ELR (cell line): ENCODE measurements at places on chromosomes 16 and 17.

DNA sequence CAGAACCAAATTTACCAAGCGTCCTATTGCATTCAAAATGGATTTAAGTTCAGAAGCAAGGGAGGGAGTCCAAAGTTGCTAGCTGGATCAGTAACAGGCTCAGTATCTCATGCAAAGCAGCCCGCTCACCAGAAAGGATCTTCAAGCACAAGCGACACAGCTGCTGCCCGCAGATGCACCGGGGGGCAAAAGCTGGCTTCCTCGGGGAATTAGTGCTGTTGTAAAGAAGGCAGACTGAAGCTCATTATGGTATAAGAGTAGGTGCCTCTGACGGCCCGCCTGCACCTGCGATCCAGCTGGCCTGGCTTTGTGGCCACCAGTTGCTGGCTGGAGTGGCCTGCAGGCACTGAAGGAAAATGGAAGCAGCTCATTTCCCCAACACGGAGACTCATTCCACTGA, 128.4 kb upstream of the RCVRN start:
- DNase-seq = no peak

DNA sequence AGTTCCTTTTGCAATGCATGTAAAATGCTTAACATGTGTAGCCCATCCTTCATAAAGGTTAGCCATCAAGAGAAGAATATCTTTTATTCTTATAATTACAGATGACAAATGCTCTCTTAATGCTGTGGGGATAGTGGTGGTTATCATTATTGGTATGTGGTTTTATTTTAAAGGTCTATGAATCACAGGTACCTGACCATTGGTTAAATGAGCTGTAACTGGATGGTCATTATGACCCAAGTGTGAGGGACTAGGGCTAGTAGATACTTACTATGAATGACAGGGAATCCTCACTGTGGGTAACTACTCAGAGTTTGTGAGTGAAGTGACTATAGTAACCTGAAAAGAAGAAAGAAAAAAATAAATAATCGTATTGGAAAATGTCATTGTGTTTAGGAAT, 78.8 kb downstream of the CDRT15 start:
- peak; percentile 47 for DNase-seq

DNA sequence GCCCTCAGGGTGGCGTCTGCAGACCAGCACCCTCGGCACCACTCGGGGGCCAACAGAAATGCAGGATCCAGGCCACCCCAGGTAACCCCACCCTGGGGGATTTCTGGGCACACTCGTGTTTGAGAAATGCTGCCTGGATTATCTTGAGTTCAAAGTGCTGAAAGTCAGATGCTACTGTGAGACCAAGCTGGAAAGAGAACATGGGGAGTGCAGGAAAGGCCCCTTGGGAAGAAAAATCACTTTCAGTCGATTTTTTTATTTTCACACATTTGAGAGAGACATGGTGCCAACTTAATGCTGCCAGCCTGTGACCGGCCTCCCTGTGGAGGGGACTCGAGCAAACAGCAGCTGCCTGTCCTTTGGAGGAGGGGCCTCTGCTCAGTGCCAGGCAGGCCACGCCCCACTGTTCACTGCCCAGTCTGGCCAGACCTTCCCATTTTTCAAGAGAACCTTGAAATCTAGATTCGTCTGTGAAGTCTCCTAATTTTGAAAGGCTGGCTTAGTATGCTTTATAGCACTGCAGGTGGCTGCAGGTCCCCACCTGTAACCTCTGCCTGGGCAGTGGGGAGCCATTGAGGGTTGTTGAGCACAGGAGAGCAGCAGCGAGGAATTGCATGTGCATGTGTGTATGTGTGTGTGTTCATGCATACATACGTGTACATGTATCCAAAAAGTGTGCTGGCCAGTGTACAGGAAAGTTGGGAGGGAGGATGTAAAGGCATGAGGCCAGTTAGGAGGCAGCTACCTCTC, 70.7 kb upstream of the PLCG2 start:
- no peak for DNase-seq

DNA sequence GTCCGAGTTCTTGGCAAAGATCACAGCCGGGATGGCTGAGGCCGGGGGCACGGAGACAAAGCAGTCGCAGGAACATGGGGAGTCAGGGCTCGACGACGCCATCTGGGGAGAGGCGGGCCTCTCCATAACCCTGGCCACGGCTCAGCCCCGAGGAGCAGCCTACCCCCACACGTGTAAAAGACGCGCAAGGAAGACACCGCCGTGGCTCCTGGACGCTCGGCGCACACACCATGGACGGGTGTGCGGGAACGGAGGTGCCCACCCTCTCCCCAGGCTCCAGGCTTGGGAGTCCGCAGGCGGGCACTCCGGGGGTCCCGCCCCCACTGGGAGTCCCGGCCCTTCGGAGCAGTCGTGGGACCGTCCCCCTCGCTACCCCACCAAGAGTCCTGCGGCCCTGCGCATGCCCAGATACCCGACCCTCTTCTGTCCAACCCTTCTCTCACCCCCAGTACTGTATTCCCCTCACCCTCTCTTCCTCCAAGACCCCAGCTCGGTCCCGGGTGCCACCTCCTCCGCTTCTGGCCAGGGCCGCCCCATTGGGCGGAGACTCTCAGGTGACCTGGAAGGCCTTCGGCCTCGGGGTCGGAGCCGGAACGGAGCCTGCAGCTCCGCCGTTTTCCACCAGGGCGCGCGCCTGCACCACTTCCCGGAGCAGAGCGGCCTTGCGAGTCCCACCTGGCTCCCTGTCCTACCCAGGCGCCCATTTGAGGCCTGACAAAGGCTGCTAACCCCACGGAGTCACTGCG, at the start of gene SCRN2:
TSS of gene SCRN2 (minus strand) at position 532 of the 746 bp plus-strand sequence. CDS start at position 102, 430 bp downstream.
- DNase-seq = peak; percentile 89

DNA sequence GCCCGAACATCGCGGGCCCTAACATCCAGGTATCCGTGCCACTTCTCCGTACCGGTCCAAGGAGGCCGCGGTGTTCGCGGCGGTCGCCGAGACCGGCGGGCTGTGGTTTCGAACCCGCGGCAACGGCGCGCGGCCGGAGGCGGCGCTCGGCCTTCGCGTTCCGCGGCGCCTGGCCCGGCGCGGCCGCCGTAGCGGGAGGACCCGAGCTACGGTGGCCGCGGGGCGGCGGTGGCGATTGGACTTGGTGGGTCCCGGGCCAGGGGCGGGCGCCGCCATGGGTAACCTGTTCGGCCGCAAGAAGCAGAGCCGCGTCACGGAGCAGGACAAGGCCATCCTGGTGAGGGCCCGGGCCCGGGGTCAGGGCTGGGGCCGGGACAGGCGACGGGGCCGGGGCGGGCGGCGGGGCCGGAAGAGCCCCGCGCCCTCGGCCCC, at the start of gene CHMP6:
TSS of gene CHMP6 (plus strand) at position 197 of the 432 bp plus-strand sequence. CDS start at position 275, 78 bp downstream.
- peak; percentile 82 for DNase-seq

- DNase-seq = no peak
Measured at GRCh38 chr17:43363181-43363925, 35.4 kb upstream of the ARL4D start.

- DNase-seq = no peak
Measured at GRCh38 chr16:72850853-72851252, 197.1 kb downstream of the ZFHX3 start.

DNA sequence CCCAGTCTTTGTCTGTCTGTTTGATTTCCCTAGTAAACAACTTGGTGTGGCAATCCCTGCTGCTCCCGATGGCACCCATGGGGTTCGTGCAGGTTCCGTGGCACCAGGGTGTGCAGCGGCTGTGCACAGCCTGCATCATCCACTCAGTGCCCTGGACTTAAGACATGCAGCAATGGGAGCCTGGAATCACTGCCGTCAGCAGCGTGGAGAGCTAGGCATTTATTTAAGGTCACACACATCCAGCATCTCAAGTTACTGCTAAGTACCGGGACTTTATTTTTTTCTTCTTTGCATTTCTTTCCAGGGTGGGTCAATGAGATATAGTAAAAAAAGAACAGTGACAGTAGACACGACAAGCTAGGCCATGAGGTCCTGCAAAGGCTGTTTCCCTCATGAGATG, 2.8 kb downstream of the DHRS7C start:
- DNase-seq = no peak
